ENCODE measurements at places on chromosomes 7 and 10. TPM values are rescaled to one million over a fixed set of nuclear protein-coding genes. Genes with fewer than 3 reads are reported as not detected.

Gene SCART1
- not detected for polyA plus RNA-seq

Gene MTERF1
- polyA plus RNA-seq: 12.4 TPM

Gene CALHM3
- not detected for polyA plus RNA-seq

Gene EBLN1
- polyA plus RNA-seq: not detected

Gene DNAH11
- polyA plus RNA-seq: not detected

Gene FAM25C
- not detected for polyA plus RNA-seq

Gene CREB3L2
- 4.9 TPM for polyA plus RNA-seq

Gene CALML3
- polyA plus RNA-seq: not detected

Gene GNAI1
- 0.10 TPM for polyA plus RNA-seq

Gene CDHR3
- 0.36 TPM for polyA plus RNA-seq

Gene IGFBP3
- 0.33 TPM for polyA plus RNA-seq

Gene CALCR
- polyA plus RNA-seq: not detected

Gene GPR26
- not detected for polyA plus RNA-seq

Gene ZNF488
- not detected for polyA plus RNA-seq

Measured in IgD-negative memory B cell (primary cell).